ENCODE measurements at places on chromosomes 2 and 18.

- peak; percentile 59 for DNase-seq
These were observed 61.8 kb upstream of the EFEMP1 start for GRCh38 chr2:55985406-55985805.

DNA sequence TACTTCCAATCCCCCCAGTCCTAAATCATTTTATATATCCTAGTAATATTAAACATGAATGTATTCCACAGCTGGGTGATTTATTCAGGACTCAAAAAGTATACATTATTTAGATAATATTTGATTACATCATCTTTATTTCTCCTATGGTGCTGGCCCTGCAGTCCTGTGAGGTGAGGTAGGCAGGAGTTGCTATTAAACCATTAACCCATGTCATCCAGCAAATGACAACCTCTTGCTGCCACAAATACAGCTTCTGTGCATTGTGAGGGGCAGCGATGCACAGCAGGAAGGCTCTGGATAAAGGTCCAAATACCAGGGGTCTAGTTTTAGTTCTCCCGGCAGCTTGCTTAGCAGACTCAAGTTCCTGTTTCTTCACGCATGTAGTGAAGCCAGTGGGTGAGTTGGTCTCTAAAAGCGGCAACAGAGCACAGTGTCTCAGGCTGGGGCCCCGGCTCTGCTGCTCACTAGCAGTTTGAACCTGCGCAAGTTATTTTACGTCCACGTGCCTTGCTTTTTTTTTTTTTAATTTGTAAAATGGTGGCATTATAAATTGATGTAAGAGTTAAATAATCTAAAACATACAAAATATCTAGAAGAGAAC lies 36.1 kb downstream of the INSIG2 start:
- DNase-seq, result peak; percentile 12

DNA sequence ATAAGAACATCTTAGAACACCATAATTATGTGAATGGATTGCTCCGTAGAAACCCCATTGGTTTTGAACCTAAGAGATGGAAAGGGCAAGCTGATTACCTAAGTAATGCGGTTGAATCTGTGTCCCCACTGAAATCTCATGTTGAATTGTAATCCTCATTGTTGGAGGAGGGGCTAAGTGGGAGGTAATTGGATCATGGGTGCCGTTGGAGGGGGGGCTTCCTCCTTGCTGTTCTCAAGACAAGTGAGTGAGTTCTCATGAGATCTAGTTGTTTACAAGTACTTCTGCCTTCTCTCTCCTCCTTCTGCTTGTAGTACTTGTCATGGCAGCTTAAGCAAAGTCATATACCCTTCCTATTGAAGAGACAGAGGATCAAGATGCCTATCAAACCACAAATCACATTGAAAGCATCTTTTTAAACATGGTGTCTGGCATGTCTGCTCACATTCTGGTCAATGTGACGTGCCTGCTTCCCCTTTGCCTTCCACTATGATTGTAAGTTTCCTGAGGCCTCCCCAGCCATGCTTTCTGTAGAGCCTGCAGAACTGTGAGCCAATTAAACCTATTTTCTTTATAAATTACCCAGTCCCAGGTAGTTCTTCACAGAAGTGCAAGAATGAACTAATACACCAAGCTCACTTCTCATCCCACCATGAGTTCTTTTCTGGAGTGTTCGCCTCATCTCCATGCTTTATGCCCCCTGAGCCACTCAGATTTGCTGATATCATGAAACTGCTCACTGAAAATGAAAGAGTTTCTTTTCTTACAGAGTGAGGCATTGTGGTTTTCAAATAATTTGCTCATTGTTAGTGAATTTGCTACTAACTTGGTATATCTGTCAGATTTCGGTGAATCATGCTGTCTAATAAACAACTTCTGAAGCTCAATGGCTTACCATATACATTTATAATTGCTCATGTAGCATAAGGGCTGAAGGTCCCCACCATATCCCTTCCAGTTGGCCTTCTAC lies 23.6 kb downstream of the KCNE4 start:
- no peak for DNase-seq

DNA sequence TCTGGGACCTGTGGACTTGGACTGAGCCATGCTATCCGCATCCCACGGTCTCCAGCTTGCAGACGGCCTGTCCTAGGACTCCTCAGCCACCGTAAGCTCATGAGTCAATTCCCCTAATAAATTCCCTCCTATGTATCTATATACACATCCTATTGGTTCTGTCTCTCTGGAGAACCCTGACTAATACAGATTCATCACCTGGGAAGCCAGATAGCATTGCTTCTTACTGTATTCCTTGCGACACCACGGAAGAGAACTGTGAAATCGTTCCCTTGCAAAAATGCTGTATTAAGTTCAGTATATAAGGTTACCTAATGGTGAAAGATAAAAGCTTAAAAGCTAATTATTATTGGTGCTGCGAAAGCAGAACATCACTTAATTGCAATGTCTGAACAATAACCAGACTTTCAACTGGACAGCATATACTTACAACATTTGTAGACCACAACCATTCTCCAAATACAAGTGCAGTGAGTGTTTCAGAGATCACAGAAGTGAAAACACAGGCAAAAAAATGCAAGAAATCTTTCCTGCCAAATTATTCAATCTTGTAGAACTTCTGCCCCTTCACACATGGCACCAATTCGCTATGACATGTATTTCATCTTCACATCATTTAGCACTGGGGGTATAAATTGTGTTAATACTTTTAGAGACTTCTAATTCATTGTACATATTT lies 352.9 kb downstream of the TXNL1 start:
- DNase-seq, result no peak

DNA sequence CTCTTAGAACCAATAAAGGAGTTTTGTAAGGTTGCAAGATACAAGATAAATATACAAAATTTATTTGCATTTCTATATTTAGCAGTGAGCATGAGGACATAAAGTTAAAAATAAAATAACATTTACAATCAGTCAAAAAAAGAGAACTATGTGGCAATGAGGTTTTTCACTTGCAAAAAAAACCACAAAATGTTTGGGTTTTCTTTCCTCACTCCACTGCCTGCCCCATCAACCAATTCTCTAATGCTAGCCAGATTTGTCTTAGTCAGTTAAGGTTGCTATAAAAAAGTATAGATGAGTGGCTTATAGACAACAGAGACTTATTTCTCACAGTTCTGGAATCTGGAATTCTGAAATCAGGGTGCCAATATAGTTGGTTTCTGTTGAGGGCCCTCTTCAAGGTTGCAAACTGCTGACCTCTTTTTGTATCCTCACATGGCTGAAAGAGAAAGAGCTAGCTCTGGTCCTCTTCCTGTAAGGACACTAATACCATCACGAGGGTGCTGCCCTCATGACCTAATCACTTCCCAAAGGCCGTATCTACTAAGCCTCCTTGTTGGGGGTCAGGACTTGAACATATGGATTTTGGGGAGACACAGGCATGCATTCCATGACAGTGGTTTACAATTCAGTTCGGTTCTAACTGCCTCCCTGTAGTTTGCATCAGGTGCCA lies 566.2 kb downstream of the GALR1 start:
- DNase-seq, result no peak

DNA sequence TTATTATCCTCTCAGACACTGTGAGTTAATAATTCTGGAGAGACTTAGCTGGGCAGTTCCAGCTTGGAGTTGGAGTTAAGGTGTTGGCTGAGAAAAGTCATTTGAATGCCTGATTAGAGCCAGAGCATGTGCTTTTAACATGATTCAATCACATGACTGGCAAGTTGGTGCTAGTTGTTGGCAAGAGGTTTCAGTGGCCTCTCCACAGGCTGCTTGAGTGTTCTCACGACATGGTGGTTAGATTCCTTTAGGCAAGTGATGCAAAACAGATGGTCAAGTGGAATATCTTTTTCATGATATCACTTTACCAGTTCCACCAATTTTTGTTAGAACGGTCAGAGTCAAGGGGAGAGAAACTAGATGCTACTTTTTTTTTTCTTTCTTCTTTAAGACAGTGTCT lies 262.7 kb upstream of the FN1 start:
- no peak for DNase-seq

- DNase-seq, result no peak
These were observed 176.3 kb downstream of the INHBB start for GRCh38 chr2:120522151-120522751.

- no peak for DNase-seq
These were observed 256.9 kb downstream of the DCC start for GRCh38 chr18:52596748-52597435.

GRCh38 chr18:38940475-38940862 lies 1374.9 kb upstream of the CELF4 start:
- DNase-seq, result no peak

DNA sequence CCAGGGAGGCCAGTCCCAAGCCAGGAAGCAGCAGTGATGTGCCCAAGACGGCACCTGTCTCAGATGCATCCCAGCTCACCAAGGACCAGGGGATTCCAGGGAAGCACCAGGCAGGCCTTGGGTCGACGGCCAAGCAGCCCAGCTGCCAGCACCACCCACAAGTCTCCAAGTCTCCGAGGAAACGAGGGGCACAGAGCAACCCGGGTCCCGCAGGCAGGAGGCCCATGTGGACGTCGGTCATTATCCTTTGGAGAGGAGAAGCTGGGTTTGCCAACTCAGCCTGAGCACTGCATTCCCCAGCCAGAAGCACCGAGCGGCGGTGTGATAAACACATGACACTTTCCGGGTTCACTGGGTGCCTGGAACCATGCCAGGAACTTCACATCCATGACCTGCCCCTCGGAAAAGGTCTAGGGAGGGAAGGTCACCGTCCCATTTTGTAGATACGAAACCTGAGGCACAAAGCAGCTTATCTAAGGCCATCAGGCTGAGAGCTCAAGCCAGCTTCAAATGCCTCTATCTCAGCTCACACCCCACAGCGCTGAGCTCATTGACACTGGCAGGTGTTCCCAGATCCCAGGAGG lies 104.5 kb downstream of the ZNF516 start:
- no peak for DNase-seq
